ENCODE measurements at places on chromosomes 3 and 15.

DNA sequence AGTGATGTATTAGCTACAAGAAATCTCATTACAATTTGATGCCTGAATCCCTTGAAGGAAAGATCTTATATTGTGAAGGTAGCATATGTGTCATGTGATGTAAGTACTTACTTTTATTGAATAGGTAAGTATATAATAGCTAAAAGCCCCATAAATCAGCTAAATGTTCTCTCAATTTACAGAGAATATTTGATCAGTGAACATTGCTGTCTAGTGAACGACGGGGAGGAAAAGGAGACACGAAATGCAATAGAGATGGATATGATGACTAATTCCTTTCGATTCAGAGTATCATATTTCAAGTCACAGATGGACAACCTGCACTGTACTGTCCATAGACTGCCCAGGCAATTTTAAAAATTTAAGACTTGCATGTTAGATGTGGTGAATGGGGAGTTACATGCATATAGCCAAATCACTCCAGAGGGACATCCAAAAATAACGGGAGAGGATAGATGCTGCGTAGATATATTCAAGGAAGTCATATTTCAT, 462.1 kb upstream of the CDIN1 start:
- DNase-seq: no peak

- peak; percentile 79 for DNase-seq
Measured at GRCh38 chr3:50648313-50648712, 26.4 kb upstream of the DOCK3 start.

GRCh38 chr3:173013219-173013832, 127.7 kb downstream of the SPATA16 start:
- no peak for DNase-seq

DNA sequence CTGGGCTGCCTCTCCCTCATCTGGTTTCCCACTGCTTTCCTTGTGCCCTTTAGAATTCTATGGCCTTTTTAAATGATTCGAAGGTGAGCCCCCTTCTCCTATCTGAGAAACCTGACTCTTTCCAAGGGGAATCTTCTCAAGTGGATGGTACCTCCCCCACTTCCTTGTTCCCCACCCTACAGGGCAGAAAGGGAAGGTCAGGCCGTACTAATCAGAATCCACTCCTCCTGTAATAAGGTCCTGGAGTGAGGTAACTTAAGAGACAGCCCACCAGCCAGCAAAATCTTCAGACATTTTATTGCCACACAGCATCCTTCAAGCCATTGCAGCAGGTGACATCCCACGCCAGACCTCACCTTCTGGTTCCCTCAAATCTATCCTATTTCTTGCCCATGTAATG, 84.5 kb downstream of the MINAR1 start:
- no peak for DNase-seq

DNA sequence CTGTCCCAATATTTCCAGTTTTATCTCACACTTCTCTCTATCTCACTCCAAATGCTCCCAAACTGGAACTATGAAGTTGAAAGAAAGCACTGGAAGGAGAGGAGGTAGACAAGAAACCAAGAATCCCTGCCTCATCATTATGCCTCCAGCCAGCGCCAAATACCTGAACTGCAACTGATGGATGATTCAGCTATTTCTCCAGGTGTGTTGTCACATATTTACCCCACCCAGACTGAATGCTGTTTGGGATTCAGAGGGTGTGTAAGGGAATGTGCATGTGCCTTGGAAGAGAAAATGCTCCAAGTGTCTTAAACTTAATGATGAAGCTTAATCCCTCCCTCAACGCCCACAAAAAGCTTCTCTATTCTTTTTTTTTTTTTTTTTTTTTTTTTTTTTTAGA, 269.5 kb upstream of the ATP11B start:
- DNase-seq: no peak

DNA sequence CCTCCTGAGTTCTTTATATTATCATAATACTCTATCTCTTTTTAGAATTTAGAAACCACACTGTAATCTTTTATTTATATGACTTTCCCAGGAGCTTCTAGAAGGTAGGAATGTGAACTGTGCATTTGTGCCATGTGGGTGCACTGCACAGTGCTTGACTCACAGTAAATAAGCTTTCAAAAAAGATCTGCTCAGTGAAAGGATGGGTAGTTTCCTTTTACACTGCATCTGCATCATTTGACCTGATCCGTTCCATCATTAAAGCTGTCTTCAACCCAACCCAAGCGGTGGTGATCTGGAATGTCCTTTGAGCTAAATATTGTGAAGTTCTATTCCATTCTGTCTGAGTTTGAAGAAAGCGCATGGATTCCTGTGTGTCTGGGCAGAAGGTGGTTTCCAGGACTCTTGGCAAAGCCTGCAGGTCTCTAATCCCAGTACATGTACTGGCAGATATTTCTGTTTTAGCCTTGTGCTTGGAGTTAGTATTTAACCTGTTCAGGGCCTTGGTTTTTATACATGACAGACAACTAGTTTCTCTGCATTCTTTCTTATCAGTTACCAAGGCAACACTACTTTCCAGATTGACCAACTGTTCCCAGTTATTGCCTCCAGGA, 96.7 kb downstream of the DHX30 start:
- DNase-seq: no peak

- no peak for DNase-seq
Measured at GRCh38 chr3:143276592-143276991, 157.0 kb downstream of the CHST2 start.

GRCh38 chr3:190629088-190629487, 115.2 kb downstream of the IL1RAP start:
- no peak for DNase-seq

- DNase-seq: no peak
Measured at GRCh38 chr15:92930054-92930621, 30.0 kb downstream of the CHD2 start.

GRCh38 chr3:12893247-12893646, 51.9 kb upstream of the RPL32 start:
- no peak for DNase-seq

DNA sequence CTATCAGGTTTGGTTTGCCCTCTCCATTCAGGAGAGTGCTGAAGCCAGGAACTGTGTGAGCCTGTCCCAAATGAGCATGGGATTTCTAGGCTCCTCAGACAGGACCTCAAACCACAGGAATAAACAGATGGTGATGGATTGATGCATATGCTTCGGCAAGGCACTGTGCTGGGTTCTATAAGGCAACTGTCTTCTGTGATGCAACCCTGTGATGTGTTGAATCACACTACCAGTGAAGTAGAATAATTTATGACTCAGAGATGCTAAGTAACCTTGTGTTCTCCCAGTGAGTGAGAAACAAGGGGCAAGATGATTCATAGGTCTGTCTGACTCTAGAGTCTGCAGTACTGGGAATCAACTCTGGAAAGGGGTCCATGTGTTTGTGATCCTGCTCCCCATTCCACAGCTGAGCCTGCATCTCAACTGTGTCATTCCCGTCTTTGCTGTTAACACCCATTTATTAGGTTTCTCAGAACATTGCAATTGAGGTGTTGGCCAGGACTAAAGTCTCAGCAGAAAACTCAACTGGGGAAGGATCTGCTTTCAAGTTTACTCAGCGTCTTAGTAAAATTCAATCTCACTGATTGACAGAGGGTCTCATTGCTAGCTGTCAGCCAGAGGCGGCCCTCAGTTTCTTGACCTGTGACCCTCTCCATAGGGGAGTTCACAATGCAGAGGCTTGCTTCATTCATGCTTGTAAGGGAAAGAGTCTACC, 510.1 kb upstream of the CFAP20DC start:
- no peak for DNase-seq

DNA sequence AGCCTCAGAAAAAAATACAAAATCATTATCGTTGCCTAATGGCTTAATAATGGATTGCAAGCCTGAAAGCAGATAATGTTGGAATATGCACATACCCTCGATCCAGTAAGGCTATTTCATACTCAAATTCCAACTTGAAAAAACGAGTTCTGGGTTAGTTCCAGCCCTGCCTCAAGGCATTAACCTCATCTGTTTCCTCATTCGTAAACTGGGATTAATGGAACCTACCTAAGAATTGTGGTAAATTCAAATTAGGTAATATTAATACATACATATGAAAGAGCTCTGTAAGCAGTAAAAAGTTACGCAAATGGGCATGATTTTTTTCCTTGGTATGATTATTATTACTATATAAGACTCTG, 107.5 kb downstream of the SRGAP3 start:
- peak; percentile 92 for DNase-seq

DNA sequence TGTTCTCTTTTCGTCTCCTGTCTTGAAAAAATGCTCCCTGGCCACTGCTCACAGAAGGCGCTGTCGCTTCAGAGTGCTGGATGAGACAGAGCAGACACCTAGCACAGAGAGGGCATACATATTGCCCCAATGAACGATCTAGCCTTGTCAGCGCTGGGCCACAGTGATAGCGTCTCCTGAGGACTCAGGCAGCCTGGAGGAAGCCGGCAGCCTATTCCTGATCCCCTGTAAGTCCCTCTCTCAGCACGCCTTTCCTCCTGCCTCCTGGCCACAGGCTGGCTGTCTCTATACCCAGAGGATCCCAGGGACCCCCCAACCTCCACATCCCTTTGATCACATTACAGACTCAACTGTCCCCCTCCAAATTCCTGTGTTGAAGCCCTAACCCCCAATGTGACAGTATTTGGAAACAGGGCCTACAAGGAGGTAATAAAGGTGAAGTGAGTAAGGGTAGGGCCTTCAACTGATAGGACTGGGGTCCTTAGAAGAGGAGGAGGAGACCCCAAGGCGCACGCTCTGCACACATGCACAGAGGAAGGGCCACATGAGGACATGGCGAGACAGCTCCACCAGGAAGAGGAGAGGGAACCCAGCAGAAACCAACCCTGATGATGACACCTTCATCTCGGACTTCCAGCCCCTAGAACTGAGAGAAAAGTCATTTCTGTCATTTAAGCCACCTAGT, 7.5 kb downstream of the PLA2G4F start:
- no peak for DNase-seq

GRCh38 chr15:36029606-36030210, 483.7 kb upstream of the DPH6 start:
- DNase-seq: no peak

GRCh38 chr3:148226246-148226645, 471.5 kb upstream of the AGTR1 start:
- no peak for DNase-seq

- DNase-seq: no peak
Measured at GRCh38 chr15:48499978-48500377, 145.5 kb downstream of the FBN1 start.

- no peak for DNase-seq
Measured at GRCh38 chr3:128036119-128036518, 16.1 kb upstream of the SEC61A1 start.

- DNase-seq: no peak
Measured at GRCh38 chr3:128681369-128681829, 30.8 kb upstream of the RPN1 start.

- no peak for DNase-seq
Measured at GRCh38 chr15:93820566-93820965, 410.8 kb upstream of the MCTP2 start.

DNA sequence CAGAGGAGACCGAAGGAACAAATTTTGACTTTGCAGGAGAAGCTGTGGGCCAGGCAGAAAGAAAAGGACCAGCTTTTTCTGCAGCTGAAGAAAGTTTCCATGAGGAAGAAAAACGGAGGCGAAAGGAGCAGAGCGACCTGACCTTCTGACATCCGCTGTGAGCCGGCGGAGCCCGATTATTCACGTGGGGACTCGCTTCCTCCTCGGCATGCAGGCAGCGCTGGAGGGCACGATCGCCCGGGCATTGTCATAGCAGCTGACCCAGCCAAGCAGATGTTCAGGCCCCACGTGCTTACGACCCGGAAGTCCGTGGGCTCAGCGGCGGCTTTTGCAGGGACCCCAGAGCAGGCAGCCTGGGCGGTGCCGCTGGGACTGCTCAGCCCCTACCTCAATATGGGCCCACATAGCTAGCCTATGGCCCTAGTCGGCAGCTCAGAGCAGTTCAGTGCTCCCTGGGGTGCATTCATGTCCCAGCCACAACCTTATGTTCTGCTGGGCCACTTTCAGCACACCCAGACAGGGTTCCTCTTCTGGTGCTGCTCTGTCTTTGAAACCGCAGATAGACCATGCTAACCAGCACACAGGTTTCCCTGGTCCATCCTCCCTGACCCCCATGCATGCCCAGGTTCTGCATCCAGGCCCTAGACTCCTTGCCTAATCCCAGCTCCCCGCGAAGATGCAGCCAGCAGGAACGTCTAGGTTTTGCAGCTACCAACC, 10.5 kb upstream of the EIF4A2 start:
- no peak for DNase-seq

- DNase-seq: no peak
Measured at GRCh38 chr3:151107177-151107576, 21.7 kb downstream of the MED12L start.

DNA sequence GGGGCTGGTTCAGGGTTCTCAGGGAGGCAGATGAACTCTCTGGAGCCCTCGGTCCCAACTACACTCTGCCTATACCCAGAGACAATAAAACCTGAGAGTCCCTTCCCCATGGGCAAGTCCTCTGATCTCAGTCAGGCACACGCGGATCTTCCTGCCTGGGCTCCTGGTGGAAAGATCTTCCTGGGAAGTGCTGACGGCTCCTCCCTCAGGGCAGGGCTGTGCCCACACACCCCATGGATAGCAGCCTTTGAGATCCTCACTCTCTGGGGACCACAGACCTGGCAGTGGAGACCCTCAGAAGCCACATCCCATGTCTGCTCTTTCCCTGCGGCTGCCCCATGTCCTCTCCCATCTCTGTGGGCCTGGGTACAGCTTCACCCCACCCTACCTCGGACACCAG, 10.4 kb downstream of the SH2D7 start:
- no peak for DNase-seq

GRCh38 chr15:101615986-101616848, 36.0 kb downstream of the TM2D3 start:
- DNase-seq: no peak

DNA sequence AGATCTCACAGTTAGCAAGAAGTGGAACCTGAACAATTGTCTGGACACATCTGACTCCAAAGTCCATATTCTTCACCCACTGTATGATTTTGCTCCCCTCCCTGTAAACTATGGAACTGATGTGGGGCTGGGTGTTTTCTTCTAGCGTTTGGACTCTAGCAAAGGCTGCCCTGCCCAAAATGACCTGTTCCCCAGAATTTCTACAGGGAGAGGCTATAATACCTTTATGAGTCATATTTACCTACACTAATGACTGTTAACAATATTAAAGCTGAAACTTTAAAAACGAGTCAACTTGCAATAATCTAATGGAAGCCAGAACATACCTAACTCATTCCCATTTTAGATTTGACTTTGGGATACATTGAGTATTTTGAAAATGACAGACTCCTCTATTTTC, 531.2 kb upstream of the CFAP20DC start:
- DNase-seq: no peak

DNA sequence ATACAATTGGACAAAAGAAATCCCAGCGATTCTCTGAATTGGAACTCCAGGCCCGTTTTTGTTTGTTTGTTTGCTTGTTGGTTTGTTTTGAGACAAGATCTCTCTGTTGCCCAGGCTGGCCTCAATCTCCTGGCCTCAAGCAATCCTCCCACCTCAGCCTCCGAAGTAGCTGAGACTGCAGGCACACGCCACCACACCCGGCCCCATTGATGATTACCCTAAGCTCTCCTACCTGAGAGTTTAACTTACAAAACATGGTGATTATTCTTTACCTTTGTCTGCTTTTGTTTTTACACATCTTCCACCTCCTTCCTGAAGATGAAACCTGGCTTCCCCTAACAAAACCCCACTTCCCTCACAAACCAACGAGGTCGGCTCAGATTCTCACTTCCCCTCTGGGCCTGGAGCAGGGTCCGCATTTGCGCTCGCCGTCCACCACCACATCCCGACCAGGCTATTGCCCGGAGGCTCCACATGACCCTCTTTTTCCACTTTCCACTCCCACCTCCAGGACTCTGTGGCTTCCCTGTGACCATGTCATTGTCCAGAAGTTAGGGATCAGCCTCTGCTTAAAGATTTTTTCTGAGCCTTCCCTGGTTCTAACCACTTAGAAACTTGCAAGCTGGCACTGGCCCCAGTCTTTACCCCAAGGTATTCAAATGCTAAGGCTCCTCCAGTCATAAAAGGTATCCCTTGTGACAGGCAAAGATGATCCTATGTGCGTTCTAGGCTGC, 14.8 kb downstream of the KLHL6 start:
- DNase-seq: no peak
